ENCODE measurements at places on chromosomes 5 and 9.

DNA sequence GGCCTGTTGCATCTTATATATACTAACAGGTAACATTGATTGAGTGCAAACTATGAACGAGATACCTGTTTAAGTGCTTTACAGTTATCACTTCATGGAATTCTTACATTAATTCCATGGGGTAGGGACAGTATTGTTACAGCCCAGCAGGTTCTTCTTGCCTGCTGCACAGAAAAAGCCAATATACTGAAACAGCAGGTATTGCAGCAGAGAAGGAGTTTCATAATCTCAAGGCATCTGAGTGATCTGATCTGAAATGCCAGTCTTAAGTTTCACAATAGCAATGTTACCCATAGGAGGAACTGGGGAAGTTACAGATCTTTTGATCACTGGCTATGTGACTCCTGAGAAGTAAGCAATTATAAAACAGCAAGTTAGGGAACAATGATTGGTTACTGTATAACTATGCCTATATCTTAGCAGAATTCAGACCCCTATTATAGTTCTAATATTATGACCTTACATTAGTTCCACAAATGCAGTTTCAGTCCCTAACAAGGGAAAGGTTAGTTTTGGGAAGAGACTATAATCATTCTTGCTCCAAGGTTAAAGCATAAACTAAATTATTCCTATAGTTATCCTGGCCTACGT is 126.5 kb upstream of the BNC2 start:
- DNase-seq, result no peak

GRCh38 chr9:33472881-33473615 is 676 bp downstream of the NOL6 start:
- no peak for DNase-seq

DNA sequence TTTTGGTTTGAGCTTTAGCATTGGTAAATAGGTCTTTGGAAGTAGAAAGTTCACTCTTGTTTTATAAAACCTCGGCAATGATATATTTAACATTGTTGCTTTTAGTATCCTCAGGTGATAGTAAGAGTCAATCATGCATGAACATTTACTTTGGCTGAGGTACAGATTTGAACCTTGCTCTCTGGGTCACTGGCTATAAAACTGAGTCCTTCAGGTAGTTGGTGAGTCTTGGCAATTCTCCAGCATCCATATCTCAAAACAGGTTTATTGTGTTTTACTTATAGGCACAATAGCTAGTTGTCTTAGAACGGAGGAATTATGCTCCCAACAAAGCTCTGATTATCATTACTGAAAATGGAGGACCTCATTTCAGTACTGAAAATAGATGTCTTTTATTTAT is 75.1 kb downstream of the MAT2B start:
- no peak for DNase-seq

GRCh38 chr5:123147128-123147715 is 58.2 kb downstream of the PRDM6 start:
- no peak for DNase-seq

GRCh38 chr5:37816331-37816730 is 23.5 kb downstream of the GDNF start:
- DNase-seq, result no peak

- no peak for DNase-seq
These were observed 7.2 kb upstream of the C1QTNF2 start for GRCh38 chr5:160377651-160378050.

DNA sequence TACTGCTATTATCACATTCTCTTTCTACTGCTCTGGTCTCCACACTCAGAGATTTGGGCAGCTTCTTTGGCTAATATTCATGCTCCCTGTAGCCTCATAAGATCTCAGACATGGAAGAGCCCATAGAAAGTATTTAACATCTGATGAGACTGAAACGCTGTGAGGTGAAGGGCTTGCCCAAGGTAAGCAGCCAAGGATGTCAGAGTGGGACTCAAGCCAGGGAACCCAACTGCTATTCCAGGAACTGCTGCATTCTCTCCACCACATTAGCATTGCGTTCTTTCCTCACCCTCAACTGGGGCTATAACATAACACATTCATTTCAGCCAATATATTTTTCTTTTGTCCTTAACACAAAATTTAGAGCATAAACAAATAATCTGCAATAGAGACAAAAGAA is 3.8 kb downstream of the ADRB2 start:
- DNase-seq, result no peak

- no peak for DNase-seq
These were observed 109.5 kb upstream of the MAN2A1 start for GRCh38 chr5:109580225-109580624.

GRCh38 chr5:7382588-7382987 is 13.3 kb upstream of the ADCY2 start:
- DNase-seq, result no peak

DNA sequence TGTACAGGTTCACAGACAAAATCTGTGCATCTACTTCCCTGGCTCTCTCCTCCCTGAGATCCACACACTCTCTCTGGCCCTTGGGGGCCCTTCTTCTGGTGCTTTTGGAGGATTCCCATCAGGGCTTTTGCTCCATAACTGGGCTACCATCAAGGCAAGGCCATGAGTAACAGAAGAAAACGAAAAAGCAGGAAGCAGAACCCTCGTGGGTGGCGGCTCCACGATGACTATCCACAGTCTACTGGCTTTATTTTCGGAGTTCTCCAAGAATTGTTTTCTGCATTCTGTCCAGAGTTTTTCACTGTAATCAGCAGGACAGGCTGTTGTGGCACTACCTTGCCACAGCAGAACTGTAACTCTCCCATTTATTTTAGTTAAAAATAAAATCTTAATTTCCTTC is 19.9 kb downstream of the PNPLA7 start:
- no peak for DNase-seq

- DNase-seq, result no peak
These were observed 368.3 kb upstream of the ST8SIA4 start for GRCh38 chr5:101271416-101271815.

GRCh38 chr5:138719811-138720210 is 33.4 kb upstream of the CTNNA1 start:
- no peak for DNase-seq

DNA sequence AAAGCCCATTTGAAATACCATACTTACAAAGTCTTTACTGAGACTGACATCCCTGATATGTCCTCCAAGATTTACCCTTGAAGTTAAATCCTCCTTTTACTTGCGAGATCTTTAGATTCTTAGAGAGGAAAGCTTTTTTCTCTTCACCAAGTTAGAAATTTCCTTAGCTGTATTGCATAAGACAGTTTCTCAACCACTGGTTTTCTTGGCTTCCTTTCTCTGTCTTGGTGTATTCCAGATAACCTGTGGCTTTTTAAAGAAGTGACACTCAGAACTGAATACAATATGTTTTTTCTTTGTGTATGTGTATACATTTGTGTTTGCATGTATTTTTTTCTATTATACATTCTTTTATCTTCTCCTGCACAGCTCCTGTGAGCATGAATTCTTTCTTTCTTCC is 65.0 kb downstream of the SNCAIP start:
- DNase-seq, result no peak

DNA sequence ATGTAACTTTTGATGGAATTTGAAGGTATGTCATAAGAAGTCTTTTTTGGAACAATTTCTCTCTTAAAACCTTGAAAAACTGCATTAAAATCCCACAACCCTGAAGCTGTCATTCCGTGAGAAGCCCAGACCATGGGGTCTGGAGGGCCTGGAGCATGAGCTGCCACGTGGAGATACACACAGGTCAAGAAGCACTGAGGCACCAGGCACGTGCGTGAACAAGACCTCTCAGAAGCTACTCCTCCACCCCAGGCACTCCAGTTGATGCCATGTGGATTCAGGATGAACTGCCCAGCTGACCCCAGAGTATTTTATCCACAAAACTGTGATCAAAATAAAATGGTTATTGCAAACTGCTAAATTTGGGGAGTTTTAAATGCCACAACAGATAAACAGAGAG is 227.5 kb upstream of the BRINP1 start:
- no peak for DNase-seq

- DNase-seq, result no peak
These were observed 16.3 kb upstream of the ANXA1 start for GRCh38 chr9:73135394-73135793.

DNA sequence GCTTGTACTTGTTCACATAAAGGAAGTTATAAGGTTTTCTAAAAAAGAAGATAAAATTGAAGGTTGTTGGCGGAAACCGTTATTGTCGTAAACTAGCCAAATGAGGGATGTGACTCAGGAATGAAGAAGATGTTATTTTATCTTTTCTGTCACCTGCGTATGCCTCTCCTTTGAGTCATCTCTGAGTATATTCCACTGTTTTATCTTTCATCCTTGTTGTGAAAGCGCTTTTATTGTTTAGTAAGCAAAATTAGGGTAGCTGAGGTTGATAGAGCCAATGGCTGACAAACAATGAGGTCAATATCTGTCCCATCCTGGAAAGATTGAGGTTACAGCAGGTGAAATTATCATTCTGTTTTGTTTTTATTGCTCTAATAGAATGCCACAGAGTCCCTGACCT is 105.0 kb downstream of the TUSC1 start:
- DNase-seq, result no peak

DNA sequence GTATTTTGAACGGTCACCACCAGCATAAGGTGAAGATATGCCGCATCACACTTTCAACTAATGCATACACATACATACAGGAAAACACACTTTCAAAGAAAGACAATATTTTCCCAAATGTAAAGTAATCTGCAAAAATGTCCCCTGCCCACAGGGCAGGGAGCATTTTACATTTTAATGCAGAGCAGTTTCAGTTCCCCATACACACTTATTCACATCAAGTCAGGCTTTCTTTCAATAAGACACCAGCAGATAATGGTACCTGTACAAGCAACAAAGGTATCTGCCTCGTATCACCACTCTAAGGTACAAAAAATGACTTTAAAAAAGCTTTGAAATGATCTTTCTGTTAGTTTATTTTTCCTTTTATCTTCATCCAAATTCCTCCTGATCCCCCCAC is 247.1 kb upstream of the CCNG1 start:
- DNase-seq, result no peak

- DNase-seq, result no peak
These were observed 42.6 kb downstream of the NACC2 start for GRCh38 chr9:136052472-136052880.

Data from stimulated activated CD8-positive, alpha-beta memory T cell treated with anti-CD3 and anti-CD28 coated beads, Interleukin-4, amount 100 ng/mL, for 4 hours (primary cell).